ENCODE measurements at places on chromosomes 3 and 15.

DNA sequence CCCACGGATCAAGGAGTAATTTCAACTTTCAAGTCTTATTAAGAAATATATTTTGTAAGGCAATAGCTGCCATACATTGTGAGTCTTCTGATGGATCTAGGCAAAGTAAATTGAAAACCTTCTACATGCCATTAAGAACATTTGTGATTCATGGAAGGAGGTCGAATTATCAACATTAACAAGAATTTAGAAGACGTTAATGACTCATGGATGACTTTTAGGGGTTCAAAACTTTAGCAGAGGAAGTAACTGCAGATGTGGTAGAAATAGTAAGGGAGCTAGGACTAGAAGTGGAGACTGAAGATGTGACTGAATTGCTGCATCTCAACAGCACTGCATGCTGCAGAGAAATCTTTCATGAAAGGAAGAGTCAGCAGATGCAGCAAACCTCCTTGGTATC lies 48.1 kb upstream of the DCUN1D1 start:
- DNase-seq: no peak

DNA sequence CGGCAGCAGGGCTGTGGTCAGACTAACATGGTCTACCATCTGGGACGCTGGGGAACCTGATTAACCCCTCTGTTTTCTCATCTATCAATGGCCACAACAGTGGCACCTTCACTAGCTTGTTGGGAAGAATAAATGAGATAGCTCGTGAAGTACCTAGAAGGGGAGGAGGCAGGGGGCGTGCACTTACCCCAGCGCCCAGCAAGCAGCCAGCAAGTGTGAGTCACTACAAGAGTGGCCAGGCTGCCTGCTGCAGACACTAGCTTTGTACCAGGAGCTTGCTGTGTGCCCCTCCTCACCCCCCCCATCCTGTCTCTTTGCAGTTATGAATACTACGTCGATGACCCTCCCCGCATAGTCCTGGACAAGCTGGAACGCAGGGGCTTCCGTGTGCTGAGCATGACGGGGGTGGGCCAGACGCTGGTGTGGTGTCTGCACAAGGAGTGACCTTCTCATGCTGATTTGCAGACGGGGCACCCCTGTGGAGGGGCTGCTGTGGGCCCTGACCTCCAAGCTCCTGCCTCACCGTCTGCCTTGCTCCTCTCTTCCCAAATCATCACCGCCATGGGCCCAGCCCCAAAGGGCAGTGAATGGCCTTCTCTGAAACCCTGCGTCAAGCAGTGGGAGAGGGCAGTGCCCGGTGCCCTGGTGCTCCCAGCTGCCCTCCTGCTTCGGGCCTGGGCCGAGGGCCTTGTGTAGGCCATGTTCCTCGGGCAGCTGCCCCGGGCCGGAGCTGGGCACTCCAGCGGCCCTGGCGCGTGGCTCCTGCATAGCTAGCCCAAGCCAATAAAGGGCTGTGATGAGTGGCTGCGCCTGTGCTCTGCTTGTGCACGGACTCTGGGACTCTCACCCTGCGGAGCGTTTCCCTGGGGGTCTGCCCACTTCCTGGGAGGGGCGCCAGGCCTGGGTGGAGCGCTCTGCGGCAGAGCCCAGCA lies 2.6 kb upstream of the C15orf62 start:
- no peak for DNase-seq

DNA sequence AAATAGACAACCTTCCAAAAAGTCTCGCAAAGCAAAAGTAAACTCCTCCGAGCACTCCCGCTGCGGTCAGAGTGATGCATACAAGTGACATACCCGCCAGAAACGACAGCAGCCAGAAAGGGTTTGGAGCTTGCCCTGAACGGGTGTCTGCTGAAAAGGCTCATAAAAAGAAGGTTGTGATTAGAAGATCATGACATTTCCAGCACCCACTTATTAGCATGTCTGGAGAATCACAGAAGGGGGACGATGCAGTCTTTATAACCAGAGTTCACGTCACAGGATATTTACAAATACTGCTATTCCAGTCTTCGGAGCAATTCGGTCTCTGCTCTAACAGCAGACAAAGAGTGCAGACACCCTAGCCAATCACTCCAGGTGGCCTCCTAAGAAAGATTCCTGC lies 59.1 kb upstream of the FRMD4B start:
- no peak for DNase-seq

DNA sequence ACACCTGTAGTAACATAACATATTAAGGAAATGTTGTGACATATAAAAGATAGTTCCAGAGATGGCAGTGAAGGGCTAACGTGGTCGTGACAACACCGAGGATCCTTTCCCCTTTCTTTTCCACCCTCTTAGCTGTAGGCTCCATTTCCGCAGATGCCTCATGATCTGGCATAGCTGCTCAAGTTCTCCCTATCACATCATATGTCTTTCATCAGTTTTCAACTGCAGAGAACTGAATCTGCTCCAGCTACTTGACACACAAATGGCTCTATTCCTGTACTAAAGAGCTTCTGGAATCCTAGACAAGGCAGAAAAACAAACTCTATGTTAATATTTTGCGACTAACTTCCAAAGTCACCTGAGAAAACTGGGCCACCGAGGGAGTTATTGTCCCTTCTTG lies 275.0 kb upstream of the SLCO3A1 start:
- no peak for DNase-seq

- no peak for DNase-seq
Measured at GRCh38 chr3:143315766-143316165, 196.2 kb downstream of the CHST2 start.

- DNase-seq: peak; percentile 53
Measured at GRCh38 chr15:65576664-65577063, 34.3 kb downstream of the INTS14 start.

- no peak for DNase-seq
Measured at GRCh38 chr3:143974271-143975238, 2.9 kb downstream of the DIPK2A start.

DNA sequence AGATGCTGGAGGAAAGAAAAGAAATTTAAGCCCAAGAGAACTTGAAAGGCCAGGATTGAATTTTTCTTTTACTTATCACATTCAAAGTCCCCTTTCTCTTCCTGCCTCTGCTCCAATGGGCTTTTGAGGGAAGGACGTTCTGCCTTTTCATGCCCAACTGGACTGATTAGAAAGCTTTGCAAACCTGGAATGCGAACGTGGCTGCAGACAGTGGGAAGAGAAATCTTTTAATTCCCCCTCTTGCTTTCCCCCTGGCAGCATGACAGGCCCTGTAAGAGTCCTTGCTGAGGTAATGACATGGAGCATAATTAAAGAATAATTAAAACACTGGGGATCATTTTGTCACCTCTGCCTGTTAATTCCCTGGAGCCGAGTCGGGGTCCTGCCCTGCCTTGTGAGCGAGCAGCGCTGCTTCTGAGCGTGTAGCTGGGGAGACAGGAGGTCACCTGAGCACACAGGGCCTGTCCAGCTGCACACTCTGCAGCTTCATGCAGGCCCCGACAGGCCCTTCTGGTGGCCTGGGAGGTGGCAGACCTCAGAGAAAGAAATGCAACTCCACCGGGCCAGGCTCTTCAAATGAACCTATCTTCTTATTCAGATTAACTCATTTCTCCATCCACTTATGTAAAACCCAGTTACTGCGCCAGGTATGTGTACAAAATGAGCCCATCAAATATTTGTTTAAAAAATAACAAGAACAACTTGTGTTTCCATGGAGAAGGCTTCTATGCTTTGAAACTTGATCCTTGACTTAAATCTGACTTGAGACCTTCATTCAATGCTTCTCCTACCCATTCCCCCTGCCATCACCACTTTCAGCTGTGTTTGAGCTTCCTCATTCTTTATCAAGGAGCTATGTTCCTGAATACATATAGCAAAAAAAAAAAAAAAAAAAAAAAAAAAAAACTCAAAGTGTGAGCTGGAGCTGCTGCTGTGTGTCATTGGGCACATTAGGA lies 628.2 kb upstream of the CFAP20DC start:
- DNase-seq: no peak

- DNase-seq: no peak
Measured at GRCh38 chr3:42403737-42404136, 6.7 kb downstream of the LYZL4 start.

DNA sequence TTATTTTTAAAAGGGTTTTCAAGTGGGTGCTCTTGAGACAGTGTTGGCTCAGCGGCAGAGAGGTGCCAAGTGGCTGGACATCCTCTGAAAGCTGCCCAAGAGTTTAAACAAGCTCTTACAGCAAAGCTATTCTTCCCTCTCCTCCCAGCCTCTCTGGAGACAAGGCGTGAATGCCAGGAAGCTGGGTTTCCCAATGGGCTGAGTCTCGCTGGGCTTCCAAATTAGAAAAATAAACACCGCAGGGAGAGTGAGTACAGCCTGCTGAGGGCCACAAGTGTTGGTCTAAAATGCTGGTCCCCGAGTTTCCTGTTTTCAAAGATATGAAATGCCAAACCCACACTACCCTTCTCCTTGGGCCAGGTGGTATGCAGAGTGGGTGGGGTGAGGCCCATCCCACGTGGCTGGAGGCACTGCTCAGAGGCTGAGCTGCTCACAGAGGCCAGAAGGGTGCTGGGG lies 36.4 kb downstream of the ZDHHC3 start:
- no peak for DNase-seq

DNA sequence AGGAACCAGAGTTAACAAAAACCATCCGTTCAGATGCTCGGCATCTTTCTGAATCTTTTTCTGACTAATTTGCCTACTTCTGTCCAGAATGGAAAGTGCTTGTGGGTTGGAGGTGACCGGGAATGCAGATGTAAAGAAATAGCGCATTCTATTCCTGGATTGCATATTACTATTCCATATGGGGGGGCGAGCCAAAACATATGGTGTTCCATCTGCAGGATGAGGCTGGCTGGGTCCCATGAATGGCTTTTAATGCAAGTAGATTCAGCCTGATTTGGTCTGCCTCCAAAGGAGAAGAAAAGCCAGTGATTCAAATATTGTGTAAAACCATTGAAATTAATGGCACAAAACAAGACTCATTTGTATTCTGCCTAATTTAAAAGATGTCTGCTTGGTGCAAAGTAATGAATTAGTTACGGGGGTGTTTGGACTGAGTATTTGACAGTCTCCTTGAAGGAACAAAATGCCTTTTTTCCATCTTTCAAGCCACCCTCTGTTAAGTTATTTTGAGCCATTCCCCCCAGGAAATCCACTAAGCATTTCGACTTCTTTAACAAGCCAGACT lies 99.0 kb downstream of the ST8SIA2 start:
- DNase-seq: no peak

DNA sequence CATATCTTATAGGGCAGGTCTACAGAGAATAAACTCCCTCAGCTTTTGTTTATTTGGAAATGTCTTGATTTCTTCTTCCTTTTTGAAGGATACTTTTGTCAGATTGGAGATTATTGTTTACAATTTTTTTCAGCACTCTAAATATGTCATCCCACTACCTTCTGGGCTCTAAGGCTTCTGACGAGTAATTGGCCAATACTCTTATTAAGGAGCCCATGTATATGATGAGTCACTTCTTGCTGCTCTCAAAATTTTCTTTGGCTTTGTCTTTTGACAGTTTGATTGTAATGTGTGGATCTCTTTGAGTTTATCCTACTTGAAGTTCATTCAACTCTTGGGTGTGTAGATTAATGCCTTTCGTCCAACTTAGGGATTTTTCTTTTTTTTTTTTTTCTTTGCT lies 28.9 kb upstream of the CD200R1L start:
- DNase-seq: no peak

- DNase-seq: no peak
Measured at GRCh38 chr3:24986612-24987011, 441.5 kb upstream of the RARB start.

DNA sequence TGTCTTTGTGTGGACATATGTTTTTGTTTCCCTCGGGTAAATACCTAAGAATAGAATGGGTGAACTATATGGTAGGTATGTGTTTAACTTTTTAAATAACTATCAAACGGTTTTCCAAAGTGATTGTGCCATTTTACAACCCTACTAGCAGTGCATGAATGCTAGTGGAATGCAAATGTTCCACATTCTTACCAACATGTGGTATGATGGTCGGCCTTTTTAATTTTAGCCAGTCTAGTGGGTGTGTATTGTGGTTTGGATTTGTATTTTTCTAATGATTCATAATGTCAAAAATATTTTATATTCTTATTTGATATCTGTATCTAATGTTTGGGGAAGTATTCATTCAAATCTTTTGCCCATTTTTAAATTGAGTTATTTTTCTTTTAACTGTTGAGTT lies 68.2 kb upstream of the SMAD3 start:
- DNase-seq: peak; percentile 90
